Left lung (tissue), 14 donors: ENCODE measurements at places on chromosomes 3 and 15. TPM values are rescaled to one million over a fixed set of nuclear protein-coding genes. Genes with fewer than 3 reads are reported as not detected.

SH3BP5 gene
- 62.2 TPM for total RNA-seq

DNA sequence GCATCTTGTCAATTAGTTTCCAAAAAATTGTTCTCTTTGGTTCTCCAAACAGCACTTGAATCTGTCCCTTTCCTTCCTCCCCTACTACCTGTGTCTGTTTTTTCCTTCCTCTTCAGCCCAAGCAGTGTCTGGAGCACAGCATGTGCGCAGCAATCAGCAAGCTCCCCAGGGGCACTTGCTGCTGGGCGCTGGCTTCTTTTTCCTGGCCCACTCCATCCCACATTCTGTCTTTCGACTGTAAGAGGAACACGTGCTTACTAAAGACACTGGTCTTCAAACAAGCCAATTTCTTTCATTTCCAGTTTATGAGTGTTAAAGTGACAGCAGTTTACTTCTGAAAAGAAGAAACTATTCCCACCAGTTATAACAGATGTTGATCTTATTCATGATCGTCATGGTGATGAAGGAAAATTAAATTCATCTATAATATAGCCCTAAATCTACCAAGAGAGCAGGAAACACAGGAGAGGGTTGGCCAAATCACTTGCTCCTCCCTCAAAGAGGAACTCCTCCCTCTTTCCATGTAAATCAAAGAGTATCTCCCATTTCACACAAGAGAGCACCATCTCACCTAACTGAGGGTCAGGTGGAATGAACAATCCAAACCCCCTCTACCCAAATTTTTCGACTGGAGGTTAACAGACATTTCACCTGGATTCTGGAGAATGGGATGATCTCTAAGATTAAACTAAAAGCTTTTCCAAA lies 115.4 kb downstream of the IGF2BP2 start:
- no peaks in the 10 kb centered on the region for H3K27me3 ChIP-seq
- no peak for DNase-seq
- H3K4me1 ChIP-seq: no peaks in the 10 kb centered on the region
- no peak overlapping the region for H3K4me3 ChIP-seq
- H3K36me3 ChIP-seq: no peaks in the 10 kb centered on the region

CHSY1 gene
- total RNA-seq: 33.3 TPM

DNA sequence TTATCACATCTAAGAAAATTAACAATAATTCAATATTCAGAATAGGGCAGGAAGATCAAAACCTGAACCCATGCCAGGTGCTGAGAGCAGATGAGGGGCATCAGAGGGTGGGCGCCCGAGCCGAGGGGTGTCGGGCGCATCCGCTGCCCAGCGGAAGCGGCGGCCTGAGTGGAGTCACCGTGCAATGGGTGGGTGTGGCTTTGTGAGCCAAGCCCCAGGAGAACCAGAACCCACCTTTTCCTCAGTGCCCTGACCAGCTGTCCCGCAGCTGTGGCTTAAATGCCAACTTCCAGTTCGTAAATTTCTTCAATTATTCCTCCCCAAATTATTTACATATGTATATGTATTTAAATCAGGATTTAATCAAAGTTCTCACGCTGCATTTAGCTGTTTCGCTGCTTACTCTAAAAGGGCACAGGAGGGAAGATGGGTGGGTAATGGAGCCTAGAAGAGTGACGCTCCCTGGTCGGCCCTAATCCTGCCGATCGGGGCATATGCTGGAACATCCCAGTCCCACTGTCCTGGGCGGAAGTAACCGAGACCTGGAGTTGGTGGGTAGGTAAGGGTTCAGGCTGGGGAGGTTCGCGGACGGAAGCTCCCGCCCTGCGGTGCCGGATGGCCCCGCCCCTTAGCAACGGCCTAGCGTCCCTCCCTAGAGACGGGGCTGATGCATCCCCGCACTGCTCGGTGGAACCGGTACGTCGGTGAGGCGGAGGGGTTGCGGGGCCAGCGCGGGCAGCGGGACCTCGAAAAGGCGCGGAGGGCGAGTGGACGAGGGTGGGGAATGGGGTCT lies 1.3 kb downstream of the DNAH1 start:
- DNase-seq: peak; percentile 76
- H3K4me3 ChIP-seq: peak overlapping the region; percentile 25
- no peaks in the 10 kb centered on the region for H3K36me3 ChIP-seq

TNNC1 gene
- total RNA-seq: 30.7 TPM

GRCh38 chr15:64651601-64652191 lies 123.7 kb downstream of the RBPMS2 start:
- no peaks in the 10 kb centered on the region for H3K27me3 ChIP-seq
- DNase-seq: no peak
- no peaks in the 10 kb centered on the region for H3K36me3 ChIP-seq

DNA sequence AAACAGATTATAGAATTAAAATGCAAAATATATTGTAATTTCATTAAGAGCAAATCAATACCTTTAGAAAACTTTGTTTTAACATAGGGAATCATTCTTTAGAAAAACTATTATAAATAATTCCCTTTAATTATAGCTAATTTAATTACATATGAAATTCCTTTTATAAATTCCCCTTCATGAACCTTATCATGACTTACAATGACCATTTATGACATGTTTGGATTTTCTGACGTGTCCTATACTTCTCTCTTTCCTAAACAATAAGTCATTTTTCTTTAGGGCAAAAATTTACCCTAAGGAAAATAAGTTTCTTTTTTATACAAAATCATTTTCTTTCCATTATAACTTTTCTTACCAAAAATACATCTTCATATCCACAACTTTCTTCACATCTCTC lies 37.8 kb downstream of the PRR20G start:
- H3K36me3 ChIP-seq: no peaks in the 10 kb centered on the region
- no peaks in the 10 kb centered on the region for H3K27me3 ChIP-seq
- no peak overlapping the region for H3K27ac ChIP-seq
- DNase-seq: no peak
- H3K4me1 ChIP-seq: no peaks in the 10 kb centered on the region

DNA sequence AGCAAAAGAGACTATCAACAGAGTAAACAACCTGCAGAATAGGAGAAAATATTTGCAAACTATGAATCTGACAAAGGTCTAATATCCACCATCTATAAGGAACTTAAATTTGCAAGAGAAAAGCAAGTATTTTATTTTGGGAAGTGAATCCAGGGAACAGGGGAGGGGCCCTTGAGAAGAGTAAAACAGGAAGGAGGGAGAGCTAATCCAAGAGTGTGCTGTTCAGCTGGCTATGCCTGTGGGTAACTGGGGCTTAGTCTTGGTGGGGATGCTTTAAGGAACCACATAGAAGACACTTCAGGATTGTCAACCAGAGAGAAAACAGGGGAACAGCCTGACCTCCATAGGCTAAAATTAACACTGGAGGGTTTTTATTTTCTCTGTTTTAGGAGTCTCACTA lies 3.9 kb upstream of the HHLA2 start:
- H3K27ac ChIP-seq: no peak overlapping the region
- H3K4me1 ChIP-seq: no peaks in the 10 kb centered on the region
- H3K27me3 ChIP-seq: no peaks in the 10 kb centered on the region
- no peak for DNase-seq
- no peaks in the 10 kb centered on the region for H3K36me3 ChIP-seq

DNA sequence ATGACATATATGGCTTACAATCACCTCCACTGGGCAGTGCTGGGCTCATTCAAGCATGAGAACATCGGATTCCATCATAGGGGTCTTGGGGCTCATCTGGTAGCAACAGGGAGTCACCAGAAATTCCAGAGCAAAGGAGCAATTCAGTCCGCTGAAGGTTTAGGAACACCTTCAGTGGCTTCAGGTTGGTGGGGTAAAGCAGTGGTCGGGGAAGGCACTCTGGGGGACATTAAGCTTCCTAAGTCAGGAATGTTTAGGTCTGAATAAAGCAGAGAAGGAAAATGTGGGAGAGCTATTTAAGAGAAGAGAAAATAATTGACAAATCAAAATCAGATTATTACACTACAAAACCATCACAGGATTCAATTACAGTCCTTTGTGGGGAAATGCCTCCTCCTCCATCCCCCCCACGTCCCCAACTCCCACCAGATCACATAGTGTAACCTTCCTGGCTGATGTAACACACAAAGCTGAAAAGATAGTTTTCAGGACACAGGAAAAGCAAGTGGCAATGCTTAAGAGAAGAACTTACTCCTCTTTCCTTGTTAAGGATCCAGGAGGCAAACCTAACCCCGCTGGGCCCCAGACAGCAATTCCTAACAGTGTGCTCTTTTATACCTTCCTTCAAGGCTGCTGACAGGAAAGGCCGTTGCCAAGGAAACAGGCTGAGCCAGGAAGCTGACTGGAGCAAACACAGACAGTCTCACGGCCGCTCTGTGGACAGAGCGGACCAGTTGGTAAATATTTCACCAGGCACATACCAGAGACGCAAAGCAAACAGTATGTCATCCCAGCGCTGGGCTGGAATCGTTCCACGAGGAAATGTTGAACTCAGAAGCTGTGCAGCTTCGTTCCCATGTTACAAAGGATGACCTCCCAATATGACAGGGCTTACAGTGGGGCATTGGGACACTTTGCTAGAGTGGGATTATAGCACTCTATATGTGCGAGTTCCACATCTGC lies 57.5 kb upstream of the LMCD1 start:
- DNase-seq: peak; percentile 87
- no peaks in the 10 kb centered on the region for H3K27me3 ChIP-seq
- peaks cover 27% of the 10 kb centered on the region for H3K4me1 ChIP-seq
- H3K27ac ChIP-seq: peak overlapping the region; percentile 72

C15orf61 gene
- total RNA-seq: 6.9 TPM

GRCh38 chr15:33132722-33133345 lies 61.7 kb downstream of the FMN1 start:
- peaks cover 9% of the 10 kb centered on the region for H3K4me1 ChIP-seq
- no peak overlapping the region for H3K4me3 ChIP-seq
- no peak overlapping the region for H3K27ac ChIP-seq
- no peaks in the 10 kb centered on the region for H3K36me3 ChIP-seq
- peak; percentile 64 for DNase-seq

GRCh38 chr3:160576621-160577020 lies 11.2 kb upstream of the KPNA4 start:
- H3K4me3 ChIP-seq: no peak overlapping the region
- H3K27me3 ChIP-seq: no peaks in the 10 kb centered on the region

DNA sequence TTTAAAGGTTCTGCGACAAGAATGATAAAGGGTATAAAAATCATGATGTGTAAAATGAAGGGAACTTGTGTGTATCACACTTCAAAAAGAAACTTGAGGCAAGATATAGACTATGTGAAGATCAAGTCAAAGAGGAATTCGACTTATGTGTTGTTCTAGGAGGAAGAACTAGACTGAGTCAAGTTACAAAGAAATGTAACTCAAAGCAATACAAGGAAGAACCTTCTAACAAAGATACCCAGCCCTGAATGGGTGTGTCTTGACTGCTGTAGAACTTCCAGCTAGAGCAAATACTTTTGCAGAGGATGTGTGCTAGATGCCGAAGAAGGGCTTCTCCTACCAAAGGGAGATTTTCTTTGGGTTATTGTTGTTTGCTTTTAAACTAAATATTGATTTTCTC lies 2.4 kb downstream of the SLC49A4 start:
- H3K27me3 ChIP-seq: no peaks in the 10 kb centered on the region
- no peak overlapping the region for H3K4me3 ChIP-seq
- DNase-seq: no peak
